ENCODE measurements at places on chromosomes 12 and 14. TPM values are rescaled to one million over a fixed set of nuclear protein-coding genes. Genes with fewer than 3 reads are reported as not detected.

Gene SLC17A8
- not detected for total RNA-seq

Gene C1QL4
- total RNA-seq: not detected

Gene PMEL
- not detected for total RNA-seq

Gene SNRPF
- total RNA-seq: 6.6 TPM

Gene KLHDC2
- total RNA-seq: 64.7 TPM

Gene ZC2HC1C
- 3.1 TPM for total RNA-seq

Gene SIX1
- 6.5 TPM for total RNA-seq

Gene ANKS1B
- 38.4 TPM for total RNA-seq

DNA sequence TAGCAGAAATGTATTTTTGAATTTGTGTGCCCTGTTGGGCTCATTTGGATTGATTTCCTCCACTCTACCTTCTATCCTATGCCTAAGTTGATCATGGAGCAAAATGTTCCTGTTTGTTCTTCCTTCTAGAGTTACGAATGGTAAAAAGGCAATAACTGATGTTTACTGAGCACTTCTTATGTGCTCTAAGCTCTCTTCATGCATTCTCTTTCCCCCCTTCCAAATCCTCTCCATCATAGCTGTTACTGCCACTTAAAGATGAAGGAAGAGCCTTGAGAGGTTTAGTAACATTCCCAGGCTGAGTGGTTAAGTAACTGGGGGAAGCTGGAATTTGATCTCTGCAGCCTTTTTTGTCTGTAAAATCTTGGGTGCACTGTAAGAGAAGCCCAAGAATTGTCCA, 60.1 kb downstream of the CHST11 start:
- no peak for DNase-seq

DNA sequence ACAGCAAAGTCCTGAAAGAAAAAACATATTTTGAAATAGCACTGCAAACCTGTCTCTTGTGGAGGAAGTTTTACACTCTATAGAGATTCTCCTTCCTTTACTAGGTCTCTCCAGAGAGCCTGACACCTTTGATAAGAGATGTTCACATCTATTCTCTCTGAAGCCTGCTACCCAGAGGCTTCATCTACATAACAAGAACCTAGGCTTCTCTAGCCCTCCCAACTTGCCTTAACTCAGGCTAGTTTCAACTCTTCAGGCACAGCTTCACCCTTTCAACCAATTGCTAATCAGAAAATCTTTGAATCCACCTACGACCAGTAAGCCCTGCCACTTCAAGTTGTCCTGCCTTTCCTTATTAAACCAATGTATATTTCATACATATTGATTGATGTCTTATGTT, 60.6 kb downstream of the IFNG start:
- DNase-seq: no peak

GRCh38 chr12:121576851-121577391, 3.9 kb downstream of the KDM2B start:
- no peak for DNase-seq

DNA sequence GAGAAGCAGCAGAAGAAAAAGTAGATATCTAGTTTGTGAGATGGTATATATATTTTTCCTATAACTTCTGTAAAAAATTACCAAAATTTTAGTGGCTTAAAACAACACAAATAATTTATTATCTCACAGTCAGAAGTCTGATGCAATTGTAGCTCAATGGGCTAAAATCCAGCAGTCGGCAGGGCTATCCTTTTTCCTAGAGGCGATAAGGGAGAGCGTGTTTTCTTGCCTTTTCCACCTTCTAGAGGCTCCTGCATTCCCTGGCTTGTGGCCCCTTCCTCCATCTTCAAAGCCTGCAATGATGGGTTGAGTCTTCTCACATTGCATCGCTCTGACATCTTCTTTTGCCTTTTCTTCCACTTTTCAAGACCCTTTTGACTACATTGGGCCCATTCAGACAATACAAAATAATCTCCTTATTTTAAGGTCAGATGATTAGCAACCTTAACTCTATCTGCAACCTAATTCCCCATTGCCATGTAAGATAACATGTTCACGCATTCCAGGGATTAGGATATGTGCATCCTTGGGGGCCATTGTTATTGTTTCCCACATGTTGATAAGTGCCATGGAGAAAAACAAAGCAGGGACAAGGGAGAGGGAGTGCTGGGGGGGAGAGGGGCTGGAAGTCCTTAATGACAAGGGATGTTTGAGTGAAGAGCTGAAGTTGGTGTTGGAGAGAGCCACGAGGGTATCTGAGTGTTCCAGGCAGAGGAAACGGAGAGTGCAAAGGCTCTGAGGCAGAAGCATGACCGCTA, 13.8 kb upstream of the DDX47 start:
- DNase-seq: no peak

DNA sequence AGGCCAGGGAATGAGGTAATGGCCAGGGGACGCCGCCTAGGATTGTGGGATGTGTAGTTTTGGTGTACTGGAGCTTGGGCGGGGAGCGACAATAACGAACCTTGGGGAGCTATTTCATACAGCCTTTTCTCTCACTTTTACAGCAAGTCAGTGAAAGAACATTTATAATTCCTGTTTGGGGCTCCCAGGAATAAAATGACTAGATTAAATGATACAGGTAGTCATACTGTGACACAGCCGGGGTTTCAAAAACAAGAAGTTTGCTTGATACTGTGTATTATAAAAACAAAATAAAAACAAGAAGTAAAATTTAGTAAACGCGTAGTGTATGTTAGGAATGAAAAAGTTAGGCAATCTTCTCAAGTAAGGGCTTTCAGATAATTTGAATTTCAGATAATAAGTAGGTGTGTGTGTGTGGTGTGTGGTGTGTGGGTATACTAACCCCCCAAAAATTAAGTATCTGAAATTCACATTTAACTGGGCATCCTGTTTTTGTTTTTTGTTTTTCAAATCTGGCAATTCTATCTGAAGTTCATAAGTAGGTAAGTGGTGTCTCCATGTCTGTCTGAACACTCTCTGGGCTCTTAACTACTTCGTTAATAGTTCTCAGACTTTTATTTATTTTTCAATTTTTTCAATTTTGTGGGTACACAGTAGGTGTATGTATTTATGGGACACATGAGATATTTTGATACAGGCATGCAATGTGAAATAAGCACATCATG, 458 bp upstream of the DCTN2 start:
- DNase-seq: no peak

GRCh38 chr14:21184254-21184653, 28.4 kb upstream of the OR5AU1 start:
- DNase-seq: no peak

GRCh38 chr12:110733900-110734299, 8.8 kb downstream of the PPP1CC start:
- DNase-seq: no peak

GRCh38 chr14:72907886-72908285, 14.0 kb upstream of the DPF3 start:
- no peak for DNase-seq

GRCh38 chr14:37063467-37064240, 108.8 kb downstream of the SLC25A21 start:
- DNase-seq: no peak

- DNase-seq: no peak
Measured at GRCh38 chr14:50875359-50876070, 3.7 kb downstream of the ABHD12B start.

GRCh38 chr12:27488479-27488878, 35.5 kb upstream of the PPFIBP1 start:
- no peak for DNase-seq

- DNase-seq: peak; percentile 32
Measured at GRCh38 chr12:118188690-118189371, 52.9 kb downstream of the PEBP1 start.

DNA sequence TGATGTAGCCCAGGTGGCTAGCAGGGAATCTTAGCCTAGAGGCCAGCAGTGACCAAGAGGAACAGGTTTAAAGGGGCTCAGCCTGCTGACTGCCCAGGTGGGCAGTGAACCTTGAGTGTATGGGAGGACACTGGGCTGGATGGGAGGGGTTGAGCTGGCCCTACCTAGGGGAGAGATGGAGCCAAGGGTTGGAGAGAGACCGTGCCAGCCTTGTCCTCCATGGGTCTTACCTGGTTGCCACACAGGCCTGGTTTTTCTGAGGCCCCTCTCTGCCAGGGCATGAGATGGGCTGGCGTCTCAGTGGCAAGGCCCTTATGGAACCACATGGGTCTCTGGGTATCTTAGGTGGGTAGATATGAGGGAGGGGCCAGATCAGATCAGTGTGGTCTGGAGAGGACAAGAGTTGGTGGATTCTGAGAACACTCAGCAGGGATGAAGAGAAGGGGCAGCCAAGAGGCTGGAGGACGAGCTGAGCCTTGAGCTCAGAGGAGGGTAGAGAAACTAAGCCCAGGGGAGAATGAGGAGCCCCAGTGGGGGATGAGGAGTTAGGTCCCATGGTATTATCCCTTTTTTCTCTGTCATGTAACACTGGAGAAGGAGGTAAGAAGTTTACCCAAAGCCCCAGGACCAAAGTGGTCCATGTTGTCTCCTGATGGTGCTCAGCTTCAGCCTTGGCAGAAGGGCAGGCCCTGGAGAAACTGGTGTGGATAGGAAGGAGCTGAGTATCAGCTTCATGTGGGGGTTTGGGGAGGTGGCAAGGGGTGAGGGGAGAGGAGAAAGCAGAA, 3.7 kb downstream of the GZMB start:
- no peak for DNase-seq

GRCh38 chr12:89069431-89069830, 282.9 kb downstream of the DUSP6 start:
- DNase-seq: no peak

DNA sequence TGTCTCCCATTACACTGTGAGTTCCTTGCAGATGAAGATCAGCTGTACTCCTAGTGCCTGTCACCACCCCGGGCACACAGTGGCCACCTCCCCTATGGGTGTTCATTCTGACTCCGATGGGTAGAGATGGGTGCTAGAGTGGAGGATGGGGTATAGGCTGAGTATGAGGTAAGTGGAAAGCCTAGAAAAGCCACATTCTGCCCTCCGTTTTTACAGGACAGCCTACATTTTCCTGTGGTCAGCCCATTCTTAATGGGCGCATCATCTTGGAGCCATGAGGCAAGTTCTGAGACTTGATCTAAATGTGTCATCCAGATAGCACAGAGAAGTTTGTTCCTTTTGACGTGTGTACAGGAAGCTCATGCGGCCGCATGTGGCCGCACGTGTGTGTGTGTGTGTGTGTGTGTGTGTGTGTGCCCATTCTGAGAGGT, 166.7 kb upstream of the HIF1A start:
- DNase-seq: no peak

DNA sequence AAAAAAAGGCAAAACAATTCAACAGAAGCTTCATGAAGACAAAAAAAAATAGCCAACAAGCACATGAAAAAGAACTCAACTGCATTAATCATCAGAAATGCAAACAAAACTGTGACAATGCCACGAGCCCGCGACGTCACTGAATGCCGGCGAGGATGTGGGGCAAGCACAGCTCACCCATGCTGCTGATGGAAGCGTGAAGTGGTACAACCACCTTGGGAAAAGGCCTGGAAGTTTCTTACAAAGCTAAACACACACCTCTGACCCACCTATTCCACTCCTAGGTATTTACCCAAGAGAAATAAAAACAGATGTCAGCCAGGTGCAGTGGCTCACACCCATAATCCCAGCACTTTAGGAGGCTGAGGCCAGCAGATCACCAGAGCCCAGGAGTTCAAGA, 10.5 kb downstream of the BTBD6 start:
- DNase-seq: no peak

GRCh38 chr12:63928305-63928704, 83.8 kb downstream of the SRGAP1 start:
- DNase-seq: no peak

GRCh38 chr14:57502586-57503254, 9.1 kb upstream of the CCDC198 start:
- no peak for DNase-seq

DNA sequence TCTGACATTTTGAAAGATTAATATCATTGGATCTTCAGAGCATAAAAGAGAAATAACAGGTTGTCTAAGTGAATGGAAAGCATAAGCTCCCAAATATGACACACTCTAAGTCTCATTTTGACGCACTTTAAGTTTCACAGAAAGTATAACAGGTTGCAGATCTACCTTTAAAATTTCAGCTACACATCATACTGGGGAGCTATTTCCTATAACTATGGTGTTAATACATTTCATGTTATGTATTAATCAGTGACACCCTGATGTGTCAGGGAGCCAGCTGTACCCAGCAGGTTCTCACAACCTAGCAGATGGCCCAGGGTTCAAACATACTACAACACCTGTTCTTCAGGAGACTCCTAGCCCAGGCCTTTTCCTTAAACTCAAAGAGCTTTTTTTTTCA, 31.1 kb upstream of the TMX1 start:
- no peak for DNase-seq

DNA sequence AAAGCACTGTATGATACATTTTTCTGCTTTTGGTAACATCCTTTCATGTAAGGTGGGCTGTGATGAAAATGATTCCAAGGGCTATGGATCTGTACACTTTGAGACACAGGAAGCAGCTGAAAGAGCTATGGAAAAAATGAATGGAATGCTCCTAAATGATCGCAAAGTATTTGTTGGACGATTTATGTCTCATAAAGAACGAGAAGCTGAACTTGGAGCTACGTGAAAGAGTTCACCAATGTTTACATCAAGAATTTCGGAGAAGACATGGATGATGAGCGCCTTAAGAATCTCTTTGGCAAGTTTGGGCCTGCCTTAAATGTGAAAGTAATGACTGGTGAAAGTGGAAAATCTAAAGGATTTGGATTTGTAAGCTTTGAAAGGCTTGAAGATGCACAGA, 22.1 kb upstream of the SRGAP1 start:
- no peak for DNase-seq

- no peak for DNase-seq
Measured at GRCh38 chr14:56112781-56113180, 5.4 kb upstream of the PELI2 start.

GRCh38 chr14:32620724-32621123, 291.6 kb downstream of the AKAP6 start:
- DNase-seq: no peak

DNA sequence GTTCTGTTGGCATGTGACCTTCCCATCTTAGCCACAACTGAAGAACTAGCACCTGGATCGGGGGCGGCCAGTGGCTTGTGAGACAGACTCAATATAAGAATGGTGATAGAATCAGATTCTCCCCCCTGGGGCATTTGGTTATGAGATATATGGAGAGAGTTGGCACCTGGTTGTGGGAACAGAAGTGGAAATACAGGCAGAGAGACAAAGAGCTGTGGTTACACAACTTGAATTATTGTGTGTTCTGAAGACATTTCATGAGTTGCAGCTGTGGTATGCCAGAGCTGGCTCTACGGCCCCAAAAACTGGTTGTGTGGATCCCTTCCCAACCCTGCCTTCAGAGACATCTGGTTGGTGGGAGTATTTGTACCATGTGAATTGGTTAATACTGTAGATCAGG, 2.9 kb upstream of the MSRB3 start:
- DNase-seq: no peak

- no peak for DNase-seq
Measured at GRCh38 chr14:103395244-103395643, 10.0 kb downstream of the MARK3 start.

All from tibial nerve (tissue), 4 donors.